NCI-H1417 treated with DMSO at 0.1 percent for 48 hours (cell line): ENCODE measurements at places on chromosomes 12 and 14.

- DNase-seq, result no peak
These were observed 1945.1 kb upstream of the SEL1L start for GRCh38 chr14:83478741-83479140.

- no peak for DNase-seq
These were observed 7.7 kb downstream of the ZNF605 start for GRCh38 chr12:132948146-132949066.

DNA sequence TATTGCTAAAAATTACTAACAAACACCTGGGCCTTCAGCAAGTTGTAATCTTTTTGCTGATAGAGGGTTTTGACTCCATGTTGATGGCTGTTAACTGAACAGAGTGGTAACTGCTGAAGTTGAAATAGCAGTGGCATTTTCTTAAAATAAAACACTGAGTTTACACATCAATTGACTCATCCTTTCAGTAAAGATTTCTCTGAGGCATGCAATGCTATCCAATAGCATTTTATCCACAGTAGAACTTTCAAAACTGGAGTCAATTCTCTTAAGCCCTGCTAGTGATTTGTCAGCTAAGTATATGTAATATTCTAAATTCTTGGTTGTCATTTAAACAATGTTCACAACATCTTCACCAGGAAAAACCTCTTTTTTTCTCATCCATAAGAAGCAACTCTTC is 59.5 kb downstream of the CMAS start:
- no peak for DNase-seq

GRCh38 chr12:14431975-14432374 is 66.5 kb downstream of the ATF7IP start:
- DNase-seq, result no peak

DNA sequence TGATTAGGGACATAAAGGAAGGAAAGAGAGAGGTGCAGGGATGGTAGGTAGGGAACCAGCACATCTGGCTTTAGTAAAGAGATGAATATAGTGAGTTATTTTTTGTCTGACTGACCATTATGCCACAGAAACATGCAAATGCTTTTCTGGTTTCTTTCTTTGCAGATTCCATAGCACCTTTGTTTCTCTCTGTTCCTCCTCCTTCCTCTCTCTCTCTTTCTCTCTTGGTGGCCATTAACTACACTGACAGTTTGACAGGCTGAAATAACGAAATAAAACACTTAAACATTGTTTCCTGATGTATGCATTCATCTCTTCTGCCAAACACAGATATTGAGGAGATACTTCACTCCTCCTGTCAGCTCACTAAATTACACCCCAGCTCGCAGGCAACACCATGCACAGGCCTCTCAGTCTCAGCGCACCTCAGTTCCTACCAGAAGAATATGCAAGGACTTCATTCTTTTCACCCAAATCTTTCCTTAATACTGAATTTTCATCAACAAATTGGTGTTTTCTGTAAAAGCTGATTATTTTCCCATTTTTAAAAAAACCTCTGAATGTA is 406.9 kb upstream of the SOX5 start:
- no peak for DNase-seq
